Stimulated activated CD4-positive, alpha-beta T cell treated with anti-CD3 and anti-CD28 coated beads, TNF-alpha, amount 100 ng/mL, for 4 hours (primary cell): ENCODE measurements at places on chromosomes 5 and 9.

- DNase-seq, result no peak
These were observed 507.8 kb upstream of the NMUR2 start for GRCh38 chr5:152912924-152913323.

GRCh38 chr9:114591291-114591787 lies 3.8 kb downstream of the ATP6V1G1 start:
- DNase-seq, result no peak

DNA sequence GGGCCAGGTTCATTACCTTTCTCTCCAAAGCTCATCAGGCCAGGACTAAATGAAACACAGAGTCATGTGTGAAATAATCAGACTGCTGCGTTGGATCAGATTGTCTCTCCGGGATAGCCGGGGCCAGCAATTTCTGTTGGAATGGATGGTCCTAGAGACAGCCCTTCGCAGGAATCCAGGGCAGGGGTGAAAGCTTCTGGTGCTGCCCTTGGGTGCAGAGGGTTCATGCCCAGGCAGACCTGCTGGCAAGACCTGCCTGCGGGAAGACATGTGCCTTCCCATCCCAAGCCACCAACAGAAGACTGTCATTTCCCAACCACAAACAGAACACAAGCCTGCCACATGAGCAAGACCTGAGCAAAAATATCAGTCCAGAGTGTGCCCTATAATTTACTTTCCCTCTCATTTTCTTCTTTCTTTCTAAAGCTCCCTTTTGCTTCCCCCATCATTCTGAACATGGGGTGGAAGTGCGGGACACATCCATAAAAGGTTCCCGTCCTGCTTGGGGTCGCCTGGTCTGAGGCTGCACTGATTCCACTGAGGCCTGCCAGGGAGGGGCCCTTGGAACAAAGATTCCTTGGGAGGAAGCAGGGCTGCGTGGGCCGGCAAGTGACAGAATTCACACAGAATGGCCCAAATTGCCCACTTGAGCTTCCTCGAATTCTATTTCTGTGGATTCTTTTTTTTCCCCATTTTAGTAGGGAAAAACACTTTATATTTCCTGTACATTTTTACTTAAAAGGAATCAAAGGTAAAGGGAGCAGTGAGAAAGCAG lies 57.3 kb downstream of the UBE2QL1 start:
- DNase-seq, result no peak

GRCh38 chr9:105834404-105834803 lies 140.1 kb downstream of the TMEM38B start:
- DNase-seq, result no peak

GRCh38 chr9:77679088-77679487 lies 31.0 kb upstream of the GNA14 start:
- no peak for DNase-seq

GRCh38 chr9:109817846-109818472 lies 38.0 kb downstream of the PALM2AKAP2 start:
- no peak for DNase-seq

DNA sequence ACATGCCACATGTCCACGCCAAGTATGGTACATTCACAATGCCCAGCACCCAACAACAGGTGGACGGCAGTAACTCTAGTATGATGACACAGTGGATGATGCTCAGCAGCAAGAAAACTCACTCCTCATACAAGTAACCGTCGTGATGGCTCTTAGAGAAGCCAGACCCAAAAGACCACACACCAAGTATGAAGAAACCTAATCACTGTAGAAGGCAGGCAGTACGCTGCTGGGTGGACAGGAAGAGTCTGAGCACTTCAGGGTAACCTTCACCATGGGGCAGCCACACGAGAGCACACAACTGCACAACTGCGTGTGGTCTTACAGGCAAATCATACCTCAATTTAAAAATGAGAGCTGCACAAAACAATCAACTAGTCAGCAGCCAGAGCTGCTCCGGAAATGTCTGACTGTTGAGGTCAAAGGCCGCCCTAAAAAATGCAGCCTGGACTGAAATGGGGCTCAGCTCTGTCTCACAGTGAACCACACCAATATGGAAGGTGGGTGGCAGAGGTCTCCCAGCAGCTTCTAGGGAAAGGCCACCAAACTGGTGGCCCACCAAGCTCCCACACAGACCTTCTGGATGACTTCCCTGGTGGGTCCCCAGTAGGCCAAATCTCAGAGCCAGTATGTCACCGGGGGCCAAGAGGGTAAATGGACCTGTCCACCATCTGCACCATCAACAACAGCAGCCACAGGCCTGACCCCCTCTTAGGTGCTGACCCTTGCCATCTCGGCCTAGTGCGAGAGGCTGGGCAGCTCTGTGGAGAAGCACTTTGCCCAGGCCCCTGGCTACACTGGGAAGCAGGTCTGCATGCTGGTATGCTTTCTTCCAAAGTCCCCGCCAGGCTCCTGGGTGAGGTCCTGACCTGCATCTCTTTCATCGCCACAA lies 17.8 kb downstream of the BICD2 start:
- no peak for DNase-seq

DNA sequence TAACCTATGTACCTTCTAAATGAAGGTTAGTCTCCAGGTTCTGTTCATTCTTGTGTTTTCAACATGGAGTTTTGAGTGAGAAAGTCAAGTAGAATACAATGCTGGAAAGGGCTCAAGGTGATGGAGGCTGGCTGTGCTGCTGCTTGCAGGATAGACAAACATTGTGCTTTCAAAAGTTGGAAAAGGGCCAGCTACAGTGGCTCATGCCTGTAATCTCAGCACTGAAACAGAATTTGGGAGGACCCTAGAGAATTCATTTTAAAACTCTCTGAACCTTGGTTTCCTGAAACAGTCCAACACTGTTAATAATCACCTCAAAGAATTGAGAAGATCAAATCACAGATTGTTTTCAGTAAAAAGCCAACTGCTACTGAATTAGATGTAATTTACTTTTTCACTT lies 15.4 kb upstream of the IARS1 start:
- no peak for DNase-seq

- no peak for DNase-seq
These were observed 141.0 kb downstream of the MEF2C start for GRCh38 chr5:88741964-88742363.

GRCh38 chr9:20640331-20641187 lies 18.3 kb upstream of the MLLT3 start:
- DNase-seq, result peak; percentile 71

DNA sequence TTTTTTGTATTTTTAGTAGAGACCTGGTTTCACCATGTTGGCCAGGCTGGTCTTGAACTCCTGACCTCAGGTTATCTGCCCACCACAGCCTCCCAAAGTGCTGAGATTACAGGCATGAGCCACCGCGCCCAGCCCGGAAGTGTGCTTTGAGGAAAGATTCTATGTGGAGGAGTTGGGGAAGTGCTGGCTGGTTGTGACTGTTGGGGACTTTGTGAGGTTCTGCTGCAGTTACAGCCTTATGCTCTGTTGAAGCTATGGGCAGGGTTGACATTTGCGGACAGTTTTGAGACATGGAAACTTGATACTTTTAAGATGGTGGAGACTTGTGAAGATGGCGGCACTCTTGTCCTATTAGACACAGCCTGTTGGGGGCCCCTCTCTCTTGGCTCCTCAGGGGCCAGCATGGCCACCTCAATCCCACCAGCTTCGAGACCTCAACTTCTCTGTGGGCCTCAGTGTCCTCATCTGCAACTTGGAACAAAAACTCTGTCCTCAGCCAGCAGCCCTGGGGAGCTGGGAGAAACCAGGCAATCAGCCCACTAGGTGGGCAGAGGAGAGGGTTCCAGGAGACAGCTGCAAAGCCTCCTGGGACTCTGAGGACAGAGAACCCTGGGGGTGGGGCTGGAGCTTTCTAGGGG lies 24.9 kb downstream of the C9orf50 start:
- no peak for DNase-seq

DNA sequence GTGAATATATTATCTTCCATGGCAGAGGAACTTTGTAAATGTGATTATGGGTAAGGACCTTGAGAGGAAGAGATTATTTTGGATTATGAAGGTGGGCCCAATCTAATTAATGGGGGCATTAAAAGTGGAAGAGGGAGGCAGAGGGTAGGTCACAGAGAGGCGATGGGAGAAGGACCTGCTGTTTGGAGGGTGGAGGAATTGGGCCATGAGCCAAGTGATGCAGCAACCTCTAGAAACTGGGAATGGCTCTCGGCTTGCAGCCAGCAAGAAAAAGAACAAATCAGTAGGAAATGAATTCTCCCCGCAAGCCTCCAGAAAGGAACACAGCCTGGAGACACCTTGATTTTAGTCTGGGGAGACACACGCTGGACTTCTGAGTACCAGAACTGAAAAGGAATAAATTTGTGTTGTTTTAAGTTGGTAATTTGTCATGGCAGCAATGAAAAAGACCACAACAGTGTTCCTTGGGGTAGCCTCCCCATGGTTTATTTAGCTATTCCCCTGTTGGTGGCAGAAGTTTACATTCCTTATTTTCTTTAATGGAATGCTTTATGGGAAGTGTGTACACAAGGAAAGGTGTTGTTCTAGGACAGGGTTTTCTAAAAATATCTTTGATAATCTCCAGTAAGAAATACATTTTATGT lies 103.6 kb downstream of the HSPA4 start:
- DNase-seq, result no peak

DNA sequence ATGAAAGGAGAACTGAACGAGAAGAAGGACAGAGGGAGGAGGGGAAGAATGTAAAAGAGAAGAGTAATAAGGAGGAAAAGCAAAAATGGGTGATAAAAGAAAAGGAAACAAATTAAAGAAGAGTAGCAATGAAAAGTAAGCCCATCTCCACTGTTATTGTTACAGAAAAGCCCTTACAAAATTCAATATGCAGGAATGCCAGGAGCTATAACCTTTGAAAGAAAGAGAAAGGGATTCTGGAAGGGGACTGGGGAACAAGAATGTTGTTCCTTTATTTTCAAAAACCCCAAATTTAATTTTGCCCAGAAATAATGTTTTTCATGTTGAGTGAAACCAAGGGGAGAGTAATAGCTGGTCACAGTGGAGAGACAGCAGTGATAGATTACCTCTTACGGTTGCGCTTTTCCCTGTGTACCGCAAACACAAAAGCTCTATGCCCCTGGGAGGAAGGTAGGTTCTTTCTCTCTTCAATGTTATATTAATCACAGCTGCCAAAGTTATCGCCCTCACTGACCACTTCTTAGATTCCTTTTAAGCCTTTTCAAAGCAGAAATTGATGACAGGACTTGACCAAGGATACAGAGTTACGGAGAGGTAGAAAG lies 86.7 kb downstream of the BRINP1 start:
- no peak for DNase-seq

DNA sequence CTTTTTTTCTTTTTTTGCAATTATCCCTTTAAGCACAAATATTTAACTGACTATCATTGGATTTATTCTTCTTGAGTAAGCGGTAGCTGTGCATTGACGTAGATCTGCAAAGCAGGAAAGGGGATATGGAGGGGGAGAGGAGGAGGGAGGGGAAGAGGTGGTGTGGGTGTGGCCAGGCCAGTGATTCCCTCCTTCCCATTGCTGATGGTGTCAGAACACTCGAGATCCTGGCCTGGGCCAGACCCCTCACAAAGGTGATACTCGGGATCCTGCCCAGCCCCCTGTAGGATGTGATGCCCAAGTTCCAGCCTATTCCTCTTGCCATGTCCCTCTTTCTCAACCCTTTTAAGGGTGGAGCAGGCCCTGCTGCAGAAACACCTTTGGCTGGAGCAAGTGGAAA lies 9.9 kb downstream of the SLC36A3 start:
- DNase-seq, result no peak

DNA sequence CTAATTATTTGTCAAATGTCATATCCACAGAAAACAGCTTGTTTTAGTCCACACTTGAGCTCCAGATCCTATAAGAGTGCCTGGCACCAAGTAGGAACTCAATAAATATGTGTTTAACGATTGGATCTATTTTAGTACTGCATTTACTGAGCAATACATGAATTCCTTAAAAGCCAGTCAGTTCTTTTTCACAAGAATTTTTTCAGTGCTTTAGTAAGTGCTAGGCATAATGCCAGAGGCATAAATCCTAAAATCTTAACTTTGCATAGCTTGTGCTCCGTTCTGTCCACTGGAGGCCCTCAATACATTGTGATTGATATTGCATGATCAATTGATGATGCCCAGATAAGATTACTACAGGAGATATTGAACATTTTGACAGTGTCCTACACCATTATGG lies 67.3 kb upstream of the PCSK5 start:
- DNase-seq, result no peak

DNA sequence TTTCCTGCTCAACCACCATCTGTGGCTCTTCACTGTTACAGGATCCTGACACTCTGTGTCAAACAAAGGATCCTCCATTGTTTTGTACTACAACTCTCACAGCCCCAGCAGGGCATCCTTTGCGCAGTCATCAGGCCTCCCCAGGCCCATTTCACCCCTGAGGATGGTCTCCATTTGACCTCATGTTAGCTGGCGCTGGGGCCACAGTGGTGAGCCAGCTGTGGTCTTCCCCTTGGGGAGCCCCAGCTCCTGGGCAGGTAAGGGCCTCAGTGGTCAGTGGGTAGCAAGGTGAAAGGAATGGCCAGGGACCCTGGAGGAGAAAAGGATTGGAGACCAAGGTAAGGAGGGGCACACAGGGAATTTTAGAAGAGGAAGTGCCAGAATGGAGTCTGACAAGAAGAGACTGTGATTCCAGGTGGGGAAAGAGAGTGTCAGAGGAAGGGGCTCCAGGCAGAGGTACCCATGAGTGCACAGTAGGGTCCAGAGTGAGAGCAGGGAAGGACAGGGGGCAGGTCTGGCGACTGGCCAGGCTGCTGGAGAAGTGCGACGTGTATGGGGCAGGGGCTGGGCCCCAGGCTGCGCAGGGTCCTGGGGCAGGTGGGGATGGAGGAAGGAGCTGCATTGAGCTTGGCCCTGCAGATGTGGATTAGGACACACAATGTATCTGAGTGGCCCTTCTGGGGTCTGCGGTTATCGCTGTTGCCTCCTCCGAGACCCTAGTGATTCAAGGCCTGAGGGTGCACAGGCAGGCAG lies 109.9 kb downstream of the PHF2 start:
- no peak for DNase-seq

- DNase-seq, result no peak
These were observed 144.4 kb downstream of the ARHGEF28 start for GRCh38 chr5:73770172-73771025.

GRCh38 chr9:94875300-94876020 lies 149.0 kb downstream of the AOPEP start:
- DNase-seq, result no peak

DNA sequence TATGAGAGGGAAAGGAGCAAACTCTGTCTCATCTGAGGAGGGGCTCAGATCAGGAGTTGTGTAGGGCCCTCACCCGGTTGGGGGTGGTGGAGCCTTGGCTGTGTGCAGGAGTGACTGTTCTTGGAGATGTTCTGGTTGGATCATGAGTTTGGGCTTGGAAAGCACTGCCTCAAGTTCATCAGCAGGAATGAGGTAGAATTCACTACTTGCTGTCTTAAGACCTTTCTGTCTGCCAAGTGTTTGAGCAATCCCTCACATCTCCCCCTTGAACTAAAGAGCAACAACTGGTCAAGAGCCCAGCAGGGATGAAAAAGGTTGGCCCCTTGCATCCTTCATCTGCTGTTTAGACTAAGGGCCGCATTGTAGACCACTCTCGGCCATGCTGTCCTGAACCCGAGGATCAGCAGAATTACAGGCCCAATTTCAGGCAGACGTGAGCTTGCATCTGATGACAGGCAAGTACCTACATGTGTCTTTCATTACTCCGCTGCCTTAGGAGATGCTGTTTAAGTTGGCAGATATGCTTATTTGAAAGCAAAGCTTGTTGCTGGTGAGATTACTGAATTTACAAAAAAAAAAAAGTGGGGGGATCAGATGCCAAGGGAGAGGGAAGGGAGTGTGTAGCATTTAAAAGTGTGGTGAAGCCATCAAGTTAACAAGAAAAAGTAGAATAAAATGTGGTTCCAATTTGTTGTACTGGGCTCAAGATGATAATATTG lies 36.4 kb downstream of the PIK3R1 start:
- DNase-seq, result no peak

GRCh38 chr9:136441681-136442245 lies 2.1 kb upstream of the INPP5E start:
- no peak for DNase-seq
